Activated CD4-positive, alpha-beta T cell treated with anti-CD3 and anti-CD28 coated beads for 1 hour (primary cell): ENCODE measurements at places on chromosomes 4 and X.

GRCh38 chr4:139589336-139590018, 33.5 kb upstream of the SETD7 start:
- no peak for DNase-seq

- no peak for DNase-seq
Measured at GRCh38 chr4:119833611-119834010, 205.0 kb upstream of the PDE5A start.

- DNase-seq, result no peak
Measured at GRCh38 chr4:14749910-14750309, 252.4 kb upstream of the CPEB2 start.

- no peak for DNase-seq
Measured at GRCh38 chrX:69303231-69303630, 138.0 kb upstream of the PJA1 start.

- no peak for DNase-seq
Measured at GRCh38 chrX:5791721-5792120, 436.9 kb downstream of the NLGN4X start.

GRCh38 chr4:114132830-114133229, 153.4 kb upstream of the ARSJ start:
- DNase-seq, result no peak

- no peak for DNase-seq
Measured at GRCh38 chr4:101104312-101105052, 242.8 kb downstream of the PPP3CA start.

DNA sequence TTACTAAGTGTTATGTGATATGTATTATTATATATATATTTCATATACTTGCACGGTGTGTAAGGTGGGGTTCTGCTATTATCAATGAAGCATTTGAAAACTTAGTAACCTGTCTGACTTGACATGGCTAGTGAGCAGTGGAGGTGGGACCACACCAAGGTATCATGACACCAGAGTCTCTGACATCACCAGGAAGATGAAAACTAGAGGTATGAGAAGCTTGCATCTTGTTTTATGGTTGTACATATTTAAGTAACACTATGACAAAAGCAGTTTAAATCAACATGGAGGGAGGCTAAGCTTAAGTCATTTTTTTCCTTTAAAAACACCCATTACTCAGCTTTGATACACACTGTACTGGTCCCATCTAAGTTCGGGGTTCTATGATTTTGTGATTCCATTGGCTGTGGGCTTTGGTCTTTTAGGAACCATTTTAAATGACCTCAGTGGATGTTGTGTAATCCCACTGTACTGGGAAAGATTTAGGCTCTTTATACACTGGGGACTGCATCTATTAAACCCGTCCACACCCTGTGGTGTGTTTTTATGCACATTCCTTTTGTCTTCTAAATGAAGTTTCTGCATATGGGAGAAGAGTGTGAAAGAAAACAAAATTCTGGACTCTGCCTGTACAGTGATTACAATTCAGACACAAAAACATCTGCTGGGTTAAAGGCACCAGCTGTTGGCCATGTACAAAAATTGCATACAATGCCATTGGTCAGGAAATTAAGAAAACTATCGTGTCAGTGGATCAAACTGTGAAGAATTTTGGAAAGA, 570.6 kb downstream of the SPRY1 start:
- DNase-seq, result no peak

- DNase-seq, result no peak
Measured at GRCh38 chrX:21699136-21699535, 41.0 kb upstream of the KLHL34 start.

DNA sequence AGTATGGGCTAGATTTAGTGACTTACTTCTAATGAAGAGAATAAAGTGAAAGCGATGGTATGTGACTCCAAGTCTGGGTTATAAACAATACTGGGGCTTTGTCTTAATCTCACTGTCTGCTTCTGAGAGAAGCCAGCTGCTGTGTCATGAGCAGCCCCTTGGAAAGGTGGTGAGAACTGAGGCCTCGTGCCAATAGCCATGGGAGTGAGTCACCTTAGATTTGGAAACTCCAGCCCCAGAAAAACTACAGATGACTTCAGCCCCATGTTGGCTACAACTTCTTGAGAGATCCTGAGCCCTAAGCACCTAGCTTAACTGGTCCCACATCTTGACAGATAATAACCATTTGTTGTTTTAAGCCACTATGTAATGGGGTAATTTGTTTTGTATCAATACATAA, 77.6 kb downstream of the CWH43 start:
- no peak for DNase-seq

- DNase-seq, result no peak
Measured at GRCh38 chrX:102845020-102845419, 92.1 kb upstream of the RAB40AL start.

- no peak for DNase-seq
Measured at GRCh38 chr4:2393353-2394270, 24.8 kb downstream of the ZFYVE28 start.

GRCh38 chrX:150449313-150449712, 86.2 kb downstream of the MAMLD1 start:
- DNase-seq, result no peak

- no peak for DNase-seq
Measured at GRCh38 chrX:110146521-110146920, 143.6 kb downstream of the TMEM164 start.

DNA sequence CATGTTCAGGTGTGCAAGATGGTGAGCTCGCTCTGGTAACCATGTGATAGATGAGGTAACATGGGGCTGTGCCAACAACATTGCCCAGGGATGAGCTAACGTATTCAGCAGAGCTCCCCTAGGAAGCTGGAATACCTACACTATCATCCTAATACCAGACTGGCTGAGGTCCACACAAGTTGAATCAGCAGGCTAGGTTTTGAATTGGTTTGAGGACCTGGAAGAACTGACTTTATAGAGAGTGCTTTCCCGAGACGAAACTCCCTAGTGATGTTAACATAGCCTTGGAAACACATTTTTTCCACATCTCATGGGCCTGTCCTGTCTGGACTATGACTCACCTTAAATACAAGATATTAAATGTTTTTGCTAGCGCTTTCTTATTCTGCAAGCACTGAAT, 56.7 kb downstream of the IGFBP7 start:
- no peak for DNase-seq

- no peak for DNase-seq
Measured at GRCh38 chrX:135973025-135973547, 702 bp downstream of the MMGT1 start.

DNA sequence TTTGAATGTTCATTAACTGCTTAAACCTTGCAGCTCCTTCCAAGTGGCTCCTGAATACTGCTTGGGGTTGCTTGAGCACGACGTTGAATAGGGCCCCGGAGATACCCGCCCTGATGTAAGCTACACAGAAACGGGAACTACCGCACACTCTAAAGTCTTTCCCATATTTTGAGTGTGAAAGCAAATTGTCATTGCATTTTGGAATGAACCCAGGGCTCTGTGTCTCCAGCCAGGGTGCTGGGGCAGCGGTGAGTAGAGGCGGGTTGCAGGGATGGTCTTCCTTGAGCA, 59.4 kb upstream of the HELT start:
- DNase-seq, result no peak

DNA sequence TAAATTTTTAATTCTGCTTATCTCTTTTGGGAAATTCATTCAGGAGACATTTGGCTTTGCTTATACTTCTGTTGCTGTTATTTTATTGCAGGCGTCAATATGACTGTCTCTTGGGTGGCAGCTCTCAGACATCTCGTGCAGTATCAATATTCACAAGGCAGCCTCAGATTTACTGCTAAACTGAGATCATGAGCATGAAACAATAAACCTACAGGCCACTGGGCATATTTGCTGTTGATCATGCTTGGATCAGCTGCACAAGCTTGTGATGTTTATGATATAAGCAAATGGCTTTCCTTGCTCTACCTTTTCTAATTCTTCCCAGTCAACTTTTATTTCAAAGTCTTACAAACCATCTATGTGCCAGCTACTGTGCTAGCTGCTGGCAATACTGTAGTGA, 39.2 kb downstream of the TSPAN5 start:
- DNase-seq, result no peak

GRCh38 chr4:7073526-7074390, 5.9 kb upstream of the GRPEL1 start:
- DNase-seq, result no peak

DNA sequence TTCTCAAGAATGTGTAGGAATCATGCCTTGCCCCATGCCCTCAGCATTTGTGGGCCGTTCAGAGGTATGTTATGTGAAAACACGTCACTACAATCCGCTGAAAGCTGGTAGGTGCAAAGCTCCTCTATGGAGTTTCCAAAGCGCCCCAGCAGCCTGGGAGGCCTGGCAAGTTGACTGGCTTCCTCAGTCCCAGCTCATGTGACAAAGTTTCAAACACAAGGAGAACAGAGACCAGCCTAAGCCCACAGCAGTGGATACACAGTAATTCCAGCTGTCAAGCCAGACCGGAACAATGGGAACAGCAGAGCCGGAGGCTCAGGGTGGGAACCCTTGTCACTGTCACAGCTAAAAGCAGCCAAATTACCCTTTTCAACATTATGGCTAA, 33.5 kb downstream of the NAT8L start:
- DNase-seq, result no peak

- no peak for DNase-seq
Measured at GRCh38 chr4:59945277-59945676, 1254.8 kb upstream of the ADGRL3 start.

DNA sequence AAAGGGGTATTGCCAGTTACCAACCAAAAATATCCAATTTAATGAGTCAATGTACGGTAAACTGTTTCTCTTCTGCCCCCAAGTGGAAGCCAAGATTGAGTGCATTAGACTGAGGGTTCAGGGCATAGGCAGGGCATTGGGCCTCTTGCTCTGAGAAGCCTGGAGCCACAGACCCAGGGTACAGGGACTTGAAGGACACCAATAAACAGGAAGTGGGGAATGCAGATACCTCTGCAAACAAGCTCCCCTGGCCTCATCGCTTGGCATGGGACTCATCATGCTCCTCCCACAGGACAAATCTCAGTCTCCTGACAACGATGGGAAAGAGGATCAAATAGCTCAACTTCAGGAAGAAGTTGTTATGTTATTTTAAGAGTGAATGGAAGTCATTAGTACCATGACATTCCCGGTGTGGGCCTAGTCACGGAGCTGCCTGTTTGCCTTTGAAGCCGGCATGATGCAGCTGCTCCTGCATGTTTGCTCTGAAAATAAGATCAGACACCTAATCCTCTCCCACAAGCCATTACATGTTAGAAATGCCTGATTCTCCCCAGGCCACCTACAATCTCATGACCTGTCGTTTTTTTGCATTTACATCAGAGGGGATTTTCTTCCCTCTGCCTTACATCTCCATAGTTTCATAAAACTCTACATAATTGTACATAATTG, 224.2 kb downstream of the RCHY1 start:
- DNase-seq, result no peak

GRCh38 chr4:153522802-153523094, 56.6 kb downstream of the TMEM131L start:
- no peak for DNase-seq

GRCh38 chr4:37798616-37799015, 27.9 kb upstream of the PGM2 start:
- DNase-seq, result no peak

- DNase-seq, result no peak
Measured at GRCh38 chr4:79357365-79357764, 31.5 kb upstream of the NAA11 start.

GRCh38 chrX:137118136-137118535, 84.3 kb upstream of the GPR101 start:
- no peak for DNase-seq

- no peak for DNase-seq
Measured at GRCh38 chrX:115940888-115941332, 229.6 kb upstream of the AGTR2 start.

GRCh38 chrX:64394874-64395567, at the start of gene MTMR8:
TSS of gene MTMR8 (minus strand) at chrX:64395452. CDS start at chrX:64395363, 89 bp downstream.
- peak; percentile 63 for DNase-seq

GRCh38 chr4:27018076-27018475, 157.4 kb downstream of the STIM2 start:
- DNase-seq, result no peak

DNA sequence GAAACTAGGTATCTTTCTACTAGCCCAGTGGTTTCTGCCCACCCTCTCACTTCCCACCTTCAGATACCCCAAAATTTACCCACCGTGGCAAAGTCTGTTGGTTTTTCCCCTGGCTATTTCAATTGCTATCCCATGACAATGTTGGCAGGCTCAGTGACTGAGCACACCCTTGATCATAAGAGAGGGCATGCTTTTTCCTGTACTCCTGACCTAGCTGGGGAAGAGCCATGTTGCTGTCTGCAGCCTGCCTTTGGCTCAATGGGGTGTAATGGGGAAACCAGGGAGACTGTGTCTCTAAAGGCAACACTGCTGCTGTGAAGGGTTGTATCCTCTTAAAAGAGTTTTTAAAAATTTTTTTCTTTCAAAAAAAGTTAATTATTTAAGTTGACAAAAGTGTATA, 90.4 kb upstream of the CITED1 start:
- no peak for DNase-seq

- DNase-seq, result peak; percentile 17
Measured at GRCh38 chrX:54358424-54359211, 772 bp upstream of the WNK3 start.

- no peak for DNase-seq
Measured at GRCh38 chrX:150544222-150544787, 24.1 kb upstream of the MTM1 start.

- no peak for DNase-seq
Measured at GRCh38 chr4:184039963-184040383, 134.9 kb downstream of the STOX2 start.

- no peak for DNase-seq
Measured at GRCh38 chrX:136065044-136065671, 79.9 kb downstream of the SLC9A6 start.

DNA sequence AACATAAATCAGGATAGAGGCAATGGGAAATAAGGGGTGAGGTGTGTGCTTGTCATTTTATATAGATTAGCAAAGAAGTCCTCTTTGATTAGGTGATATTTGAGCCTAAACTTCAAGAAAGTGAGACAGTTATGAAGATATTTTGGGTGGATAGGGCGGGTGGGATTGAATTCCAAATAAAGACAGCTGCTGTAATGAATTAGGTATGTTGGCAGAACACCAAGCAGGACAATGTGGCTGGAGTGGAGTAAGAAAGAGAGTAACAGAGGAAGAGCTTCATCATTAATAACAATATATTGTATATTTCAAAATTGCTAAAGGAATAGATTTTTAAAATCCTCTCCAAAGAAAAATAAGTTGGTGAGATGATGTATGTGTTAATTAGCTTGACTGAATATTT, 91.0 kb upstream of the CENPE start:
- no peak for DNase-seq

- no peak for DNase-seq
Measured at GRCh38 chr4:76354517-76355473, 48.3 kb downstream of the STBD1 start.

DNA sequence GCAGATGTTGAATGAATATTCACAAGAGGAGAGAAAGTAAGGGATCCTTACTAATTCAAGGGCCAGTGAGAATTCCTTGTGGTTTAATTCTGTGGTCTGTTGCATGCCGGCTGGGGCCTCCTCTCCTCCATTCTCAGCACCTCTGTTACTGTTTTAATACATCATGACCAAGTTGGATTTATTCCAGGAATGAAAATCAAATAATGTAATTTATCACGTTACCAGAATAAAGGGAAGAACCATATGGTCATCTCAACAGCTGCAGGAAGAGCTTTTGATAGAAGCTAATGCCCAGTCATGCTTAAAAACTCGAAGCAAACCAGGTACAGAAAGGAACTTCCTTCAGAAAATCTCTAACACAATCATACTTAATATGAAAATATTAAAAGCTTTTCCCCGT, 54.1 kb downstream of the GRK4 start:
- no peak for DNase-seq

GRCh38 chr4:147727476-147728028, 4.3 kb upstream of the ARHGAP10 start:
- no peak for DNase-seq

GRCh38 chr4:100093091-100093866, 97.0 kb downstream of the DDIT4L start:
- peak; percentile 73 for DNase-seq
